ENCODE measurements at places on chromosomes 1 and 21. TPM values are rescaled to one million over a fixed set of nuclear protein-coding genes. Genes with fewer than 3 reads are reported as not detected.
A peak's percentile ranks its signal among the peaks of the same experiment; 100 is the strongest.

GRCh38 chr1:186745531-186746146, 65.4 kb upstream of the PTGS2 start:
- no peaks in the 10 kb centered on the region for H3K36me3 ChIP-seq
- no peak overlapping the region for H3K4me3 ChIP-seq
- H3K4me1 ChIP-seq = no peaks in the 10 kb centered on the region
- H3K27me3 ChIP-seq = no peaks in the 10 kb centered on the region
- H3K27ac ChIP-seq = no peak overlapping the region

DNA sequence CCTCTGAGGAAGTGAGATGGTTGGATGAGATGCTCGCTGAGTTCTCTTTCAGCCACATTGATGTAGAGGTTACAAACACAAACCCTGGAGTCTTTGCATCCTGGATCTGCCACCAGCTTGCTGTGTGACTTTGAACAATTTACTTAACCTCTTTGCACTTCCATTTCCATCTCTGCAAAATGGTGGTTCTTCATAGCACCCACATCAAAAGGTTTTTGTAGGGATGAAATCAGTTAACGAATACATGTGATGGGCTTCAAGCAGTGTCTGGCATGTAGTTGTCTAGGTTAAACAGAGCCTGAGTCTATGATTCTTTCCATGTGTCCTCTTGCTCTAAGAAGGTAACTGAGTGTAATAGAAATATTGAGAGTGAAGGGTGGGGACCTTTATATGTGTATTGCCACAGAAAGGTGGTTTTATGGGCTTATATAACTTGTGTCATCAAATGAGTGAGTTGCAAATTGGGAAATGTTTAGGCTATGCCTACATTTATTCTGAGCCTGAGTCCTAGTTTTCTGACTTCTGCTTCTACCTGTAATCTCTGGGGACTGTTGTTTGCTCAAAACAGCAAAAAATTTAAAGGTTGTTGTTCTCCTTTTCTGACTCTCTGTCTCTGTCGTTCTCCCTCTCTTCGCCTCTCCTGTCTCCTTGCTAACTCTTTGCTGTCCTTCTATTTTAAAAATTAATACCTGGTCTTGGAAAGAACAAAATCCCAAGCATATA, 27.3 kb upstream of the LRRN2 start:
- no peak overlapping the region for H3K4me3 ChIP-seq
- H3K36me3 ChIP-seq = no peaks in the 10 kb centered on the region
- H3K4me1 ChIP-seq = peaks cover 3% of the 10 kb centered on the region
- H3K27ac ChIP-seq = no peak overlapping the region

- DNase-seq = no peak
- no peaks in the 10 kb centered on the region for H3K36me3 ChIP-seq
- no peaks in the 10 kb centered on the region for H3K27me3 ChIP-seq
- no peak overlapping the region for H3K4me3 ChIP-seq
Observed at GRCh38 chr21:32843561-32843960, 72.0 kb upstream of the PAXBP1 start.

DNA sequence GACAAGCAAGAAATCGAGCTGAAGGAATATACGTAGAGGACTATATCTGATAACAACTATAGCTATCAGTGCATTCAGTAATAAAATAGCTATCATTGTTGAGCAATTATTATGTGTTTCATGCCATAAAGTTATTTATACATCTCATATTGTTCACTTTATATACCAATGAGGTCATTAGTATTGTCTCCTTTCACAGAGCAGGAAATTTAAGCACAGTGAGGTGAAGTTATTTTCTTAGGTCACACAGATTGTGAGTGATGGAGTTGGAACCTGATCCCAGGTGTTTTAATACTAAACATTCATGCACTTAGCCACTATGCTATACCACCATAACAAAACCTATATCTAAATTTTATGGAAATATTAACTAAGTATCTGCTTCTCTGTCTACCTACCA, 180.5 kb upstream of the DPYD start:
- H3K36me3 ChIP-seq = no peaks in the 10 kb centered on the region
- no peak overlapping the region for H3K27ac ChIP-seq
- DNase-seq = no peak
- H3K4me3 ChIP-seq = no peak overlapping the region

GRCh38 chr1:28521502-28522164, 15.8 kb downstream of the RCC1 start:
- peak overlapping the region; percentile 13 for H3K27ac ChIP-seq
- H3K27me3 ChIP-seq = no peaks in the 10 kb centered on the region
- H3K4me3 ChIP-seq = no peak overlapping the region
- no peaks in the 10 kb centered on the region for H3K36me3 ChIP-seq

GRCh38 chr1:156191292-156191964, 2.5 kb upstream of the SLC25A44 start:
- no peak overlapping the region for H3K27ac ChIP-seq
- no peaks in the 10 kb centered on the region for H3K27me3 ChIP-seq

- no peaks in the 10 kb centered on the region for H3K4me1 ChIP-seq
- H3K27me3 ChIP-seq = no peaks in the 10 kb centered on the region
- no peak for DNase-seq
- no peak overlapping the region for H3K4me3 ChIP-seq
- H3K27ac ChIP-seq = no peak overlapping the region
- H3K36me3 ChIP-seq = no peaks in the 10 kb centered on the region
Observed at GRCh38 chr1:96730574-96731298, 9.2 kb downstream of the PTBP2 start.

GRCh38 chr1:51512120-51512519, 6.9 kb downstream of the EPS15 start:
- peaks cover 22% of the 10 kb centered on the region for H3K4me1 ChIP-seq
- no peak overlapping the region for H3K4me3 ChIP-seq
- no peak overlapping the region for H3K27ac ChIP-seq
- H3K27me3 ChIP-seq = no peaks in the 10 kb centered on the region
- H3K36me3 ChIP-seq = no peaks in the 10 kb centered on the region

DNA sequence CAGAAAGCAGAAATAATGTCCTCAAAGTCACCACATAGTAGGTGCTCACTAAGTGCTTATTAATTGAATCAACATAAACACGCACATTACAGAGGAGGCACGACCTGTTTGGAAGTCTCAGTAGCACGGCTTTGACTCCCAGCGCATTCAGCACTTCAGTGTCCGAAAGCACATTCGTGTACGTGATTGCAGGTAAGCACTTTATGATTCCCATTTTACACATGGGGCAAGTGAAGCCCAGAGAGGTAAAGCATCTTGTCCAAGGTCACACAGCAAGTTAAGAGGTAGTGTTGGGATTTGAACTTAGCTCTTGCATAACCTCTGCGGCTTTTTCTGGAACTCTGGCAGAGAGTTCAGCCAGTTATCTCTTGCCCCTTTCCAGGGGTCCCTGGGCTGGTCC, 85.2 kb upstream of the WNT4 start:
- DNase-seq = no peak
- no peaks in the 10 kb centered on the region for H3K36me3 ChIP-seq

DNA sequence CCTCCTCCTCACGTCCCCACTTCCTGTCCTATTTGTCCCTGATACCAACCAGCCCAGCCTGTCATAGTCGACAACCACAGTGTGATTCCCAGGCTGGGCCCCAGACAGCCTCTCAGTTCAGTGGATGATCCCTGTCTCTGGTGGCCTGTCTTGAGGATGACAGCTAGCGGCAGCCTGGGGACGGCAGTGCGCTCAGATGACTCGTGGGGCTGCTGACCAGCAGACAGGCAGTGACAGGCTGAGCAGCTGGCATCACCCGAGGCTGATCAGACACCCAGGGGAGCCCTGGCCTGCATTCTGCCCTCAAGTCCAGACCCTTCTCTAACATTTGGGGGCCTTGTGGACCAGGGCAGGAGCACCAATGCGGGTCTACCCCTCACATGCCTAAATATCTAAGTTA, 21.0 kb downstream of the NKAIN1 start:
- no peak overlapping the region for H3K4me3 ChIP-seq
- no peak overlapping the region for H3K27ac ChIP-seq
- no peaks in the 10 kb centered on the region for H3K36me3 ChIP-seq
- DNase-seq = no peak
- no peaks in the 10 kb centered on the region for H3K27me3 ChIP-seq

- H3K27me3 ChIP-seq = no peaks in the 10 kb centered on the region
- no peak overlapping the region for H3K27ac ChIP-seq
- no peak for DNase-seq
- no peak overlapping the region for H3K4me3 ChIP-seq
- H3K4me1 ChIP-seq = peaks cover 5% of the 10 kb centered on the region
Observed at GRCh38 chr1:204443871-204444581, 32.4 kb upstream of the PPP1R15B start.

DNA sequence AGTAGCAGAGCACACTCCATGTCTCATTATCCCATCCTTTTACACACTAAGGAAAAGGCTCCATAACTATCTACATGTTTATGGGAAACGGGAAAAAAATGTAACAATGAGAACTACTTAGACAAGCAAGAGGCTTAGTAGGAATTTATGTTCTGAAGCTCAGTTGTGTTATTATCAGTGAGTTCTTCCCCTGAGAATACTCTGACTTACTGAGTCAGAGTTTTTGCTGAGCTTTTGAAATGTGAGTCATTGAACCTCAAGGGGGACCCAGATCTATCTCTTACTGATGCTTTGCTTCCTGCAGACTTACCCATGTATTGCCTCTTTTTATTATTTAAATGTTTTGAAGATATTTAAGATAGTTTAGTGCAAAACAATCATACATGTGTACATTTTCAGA, 20.1 kb downstream of the CFHR5 start:
- H3K27ac ChIP-seq = no peak overlapping the region
- H3K4me1 ChIP-seq = no peaks in the 10 kb centered on the region
- H3K27me3 ChIP-seq = no peaks in the 10 kb centered on the region
- no peak overlapping the region for H3K4me3 ChIP-seq
- no peaks in the 10 kb centered on the region for H3K36me3 ChIP-seq

- H3K4me3 ChIP-seq = no peak overlapping the region
- DNase-seq = no peak
- H3K4me1 ChIP-seq = no peaks in the 10 kb centered on the region
- H3K27ac ChIP-seq = no peak overlapping the region
Observed at GRCh38 chr1:4970532-4970931, 316.1 kb downstream of the AJAP1 start.

DNA sequence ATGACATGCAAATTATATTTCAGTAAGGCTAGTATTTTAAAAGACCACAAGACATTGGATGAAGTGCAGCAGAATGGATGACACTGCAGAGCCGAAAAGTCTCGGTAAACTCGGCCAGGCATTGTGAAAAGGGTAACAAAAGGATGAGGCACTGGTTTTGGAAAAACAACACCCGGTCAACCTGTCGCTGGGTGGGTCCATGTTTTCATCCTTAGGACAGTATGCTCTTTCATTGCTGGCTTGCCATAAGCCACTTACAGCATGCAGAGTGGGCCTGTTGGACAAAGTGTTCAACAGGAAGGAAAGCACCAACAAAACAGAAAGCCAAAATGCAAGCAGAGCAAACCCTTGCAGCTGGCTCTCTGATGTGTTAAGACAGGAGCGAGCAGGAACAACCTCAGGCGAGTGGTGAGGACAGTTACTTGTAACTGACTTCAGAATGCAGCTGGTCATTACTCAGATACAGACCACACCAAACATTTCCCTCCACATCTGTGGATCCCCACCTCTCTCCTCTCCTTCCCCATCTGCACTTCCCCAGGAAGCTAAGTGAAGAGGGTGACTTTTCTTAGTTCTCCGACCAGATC, 2.9 kb upstream of the RCAN1 start:
- H3K4me1 ChIP-seq = peaks cover 13% of the 10 kb centered on the region
- H3K4me3 ChIP-seq = no peak overlapping the region
- H3K27ac ChIP-seq = no peak overlapping the region

- DNase-seq = no peak
- H3K4me1 ChIP-seq = no peaks in the 10 kb centered on the region
- H3K36me3 ChIP-seq = no peaks in the 10 kb centered on the region
- H3K27me3 ChIP-seq = no peaks in the 10 kb centered on the region
- no peak overlapping the region for H3K4me3 ChIP-seq
Observed at GRCh38 chr21:43302062-43302700, 124.8 kb downstream of the SIK1 start.

DNA sequence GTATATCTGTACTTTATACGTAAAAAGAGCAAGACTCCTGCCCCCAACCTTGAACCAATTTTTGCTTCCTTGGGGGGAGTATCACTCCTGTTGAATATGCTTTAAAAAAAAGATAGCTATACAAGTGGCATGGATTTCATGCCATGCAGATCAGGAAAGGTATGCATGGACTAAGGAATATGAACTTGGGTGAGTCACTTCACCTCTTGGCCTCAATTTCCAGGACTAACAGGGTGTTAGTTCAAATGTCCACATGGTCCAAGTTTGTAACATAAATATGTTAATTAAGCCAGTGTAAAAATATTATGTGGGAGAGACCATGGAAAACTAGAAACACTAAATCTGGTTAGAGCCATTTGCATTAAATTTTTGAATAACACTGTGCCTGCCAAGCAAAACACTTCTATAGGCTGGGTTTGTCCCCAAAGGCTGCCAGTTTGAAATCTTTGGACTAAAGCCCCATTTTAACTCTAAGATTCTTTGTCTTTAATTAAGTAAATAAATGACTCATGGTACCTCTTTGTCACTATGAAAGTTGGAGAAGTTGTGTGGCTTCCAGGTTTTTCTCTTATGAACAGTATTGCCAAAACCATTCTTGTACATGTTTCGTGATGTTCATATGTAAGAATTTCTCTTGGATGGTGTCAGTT, 33.1 kb downstream of the FAM177B start:
- H3K27me3 ChIP-seq = no peaks in the 10 kb centered on the region
- H3K4me3 ChIP-seq = no peak overlapping the region

DNA sequence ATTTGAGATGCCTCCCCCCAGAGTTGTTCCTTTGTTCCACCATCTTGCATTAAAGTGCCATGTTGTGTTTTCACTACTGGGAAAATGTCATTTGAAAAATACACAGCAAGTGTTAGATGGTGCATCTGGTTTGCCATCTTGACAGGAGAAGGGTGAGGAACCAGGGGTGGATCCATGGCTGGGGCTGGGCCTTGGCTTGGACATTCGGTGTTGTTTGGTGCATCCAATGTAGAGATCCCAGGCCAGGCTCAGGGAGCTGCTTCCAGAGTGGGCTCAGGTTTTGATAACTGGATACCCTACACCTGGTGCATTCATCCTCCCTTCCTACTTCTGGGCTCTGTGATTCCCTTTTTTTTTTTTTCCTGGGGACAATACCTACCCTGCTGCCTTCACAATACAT, 103.5 kb downstream of the UCK2 start:
- no peak for DNase-seq
- no peak overlapping the region for H3K4me3 ChIP-seq

The ID3 gene
- 18.0 TPM for total RNA-seq

The SCMH1 gene
- total RNA-seq = 25.6 TPM

The CSMD2 gene
- total RNA-seq = not detected

The DCST1 gene
- not detected for total RNA-seq

The CCDC185 gene
- total RNA-seq = not detected

The BARHL2 gene
- not detected for total RNA-seq

The KRTAP19-3 gene
- total RNA-seq = not detected

The ADORA3 gene
- not detected for total RNA-seq

The LMOD1 gene
- total RNA-seq = 0.11 TPM

The SLC25A34 gene
- total RNA-seq = 0.49 TPM

The KCNT2 gene
- not detected for total RNA-seq

The ZNF593OS gene
- total RNA-seq = 0.45 TPM
